Fibroblast of skin of back (primary cell): ENCODE measurements at places on chromosomes 12 and 14.
A peak's percentile ranks its signal among the peaks of the same experiment; 100 is the strongest.

- DNase-seq: no peak
Observed at GRCh38 chr14:95307402-95308041, 12.2 kb downstream of the CLMN start.

GRCh38 chr14:50550294-50550693, 9.7 kb upstream of the ATL1 start:
- DNase-seq: no peak

DNA sequence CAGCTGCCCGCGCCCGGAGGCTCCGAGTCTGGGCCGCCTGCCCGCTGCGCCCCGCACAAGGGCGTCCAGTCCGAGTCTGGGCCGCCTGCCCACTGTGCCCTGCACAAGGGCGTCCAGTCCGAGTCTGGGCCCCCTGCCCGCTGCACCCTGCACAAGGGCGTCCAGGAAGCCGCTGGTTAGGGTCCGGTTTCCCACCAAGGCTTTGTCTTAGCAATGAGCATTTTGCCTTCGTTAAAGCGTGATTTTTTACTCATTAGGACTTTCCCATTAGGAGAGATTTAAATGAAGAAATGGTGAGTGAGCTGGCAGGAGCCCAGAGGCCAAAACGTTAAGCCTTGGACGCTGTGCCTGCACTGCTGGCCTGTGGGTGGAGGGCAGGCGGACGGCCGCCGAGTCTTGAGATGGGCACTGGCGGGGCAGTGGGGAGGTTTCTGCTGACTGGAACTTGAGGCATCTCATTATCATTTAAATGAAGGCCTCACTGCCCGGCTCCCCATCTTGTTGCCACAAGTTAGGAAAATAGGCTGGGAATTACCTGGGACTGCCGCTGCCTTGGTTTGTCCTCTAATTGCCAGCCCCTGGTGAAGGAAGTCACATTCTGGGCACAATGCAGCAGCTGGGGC, 36.0 kb downstream of the FBRSL1 start:
- DNase-seq: no peak

- no peak for DNase-seq
Observed at GRCh38 chr12:45582536-45582935, 147.0 kb upstream of the ARID2 start.

- no peak for DNase-seq
Observed at GRCh38 chr12:3311027-3311402, 180.0 kb upstream of the PRMT8 start.

DNA sequence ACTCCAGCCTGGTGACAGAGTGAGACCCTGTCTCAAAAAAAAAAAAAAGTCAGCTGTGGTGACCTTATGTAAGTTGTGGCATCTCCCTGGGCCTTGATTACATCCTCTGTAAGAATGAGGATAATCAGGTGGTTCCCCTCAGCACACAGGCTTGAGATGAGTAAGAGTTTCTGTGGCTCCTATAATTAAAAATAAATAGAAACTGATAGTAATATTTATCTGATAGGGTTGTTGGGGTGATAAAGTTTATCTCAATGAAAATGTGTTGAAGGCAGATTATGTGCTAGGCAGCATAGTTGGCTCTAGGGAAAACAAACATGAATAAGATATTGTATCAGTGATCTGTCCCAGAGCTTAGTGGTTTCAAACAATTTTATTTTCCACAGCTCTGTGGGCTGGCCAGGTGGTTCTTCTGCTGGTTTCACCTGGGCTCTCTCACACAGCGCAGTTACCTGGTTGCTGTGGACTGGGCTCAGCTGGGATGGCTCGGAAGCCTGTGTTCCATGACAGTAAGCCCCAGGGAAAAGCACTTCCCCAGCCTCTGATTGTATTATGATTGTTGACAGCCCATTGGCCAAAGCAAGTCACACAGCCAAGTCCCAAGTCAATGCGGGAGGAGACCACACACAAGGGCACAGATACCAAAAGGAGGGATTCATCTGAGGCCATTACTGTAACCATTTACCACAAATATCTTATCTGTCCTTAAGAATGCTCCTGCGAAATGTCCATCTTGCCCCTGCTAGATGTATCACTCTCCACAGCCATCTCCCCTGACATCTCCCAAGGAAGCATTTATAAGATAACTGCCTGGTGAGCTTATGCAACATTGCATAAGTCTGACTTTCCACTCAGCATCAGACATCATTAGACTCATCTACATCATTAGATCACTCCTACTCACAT, 151.7 kb downstream of the NUAK1 start:
- DNase-seq: peak; percentile 93

GRCh38 chr12:124866883-124867400, 3.3 kb upstream of the SCARB1 start:
- no peak for DNase-seq

GRCh38 chr12:86496595-86496994, 240.4 kb upstream of the MGAT4C start:
- no peak for DNase-seq

DNA sequence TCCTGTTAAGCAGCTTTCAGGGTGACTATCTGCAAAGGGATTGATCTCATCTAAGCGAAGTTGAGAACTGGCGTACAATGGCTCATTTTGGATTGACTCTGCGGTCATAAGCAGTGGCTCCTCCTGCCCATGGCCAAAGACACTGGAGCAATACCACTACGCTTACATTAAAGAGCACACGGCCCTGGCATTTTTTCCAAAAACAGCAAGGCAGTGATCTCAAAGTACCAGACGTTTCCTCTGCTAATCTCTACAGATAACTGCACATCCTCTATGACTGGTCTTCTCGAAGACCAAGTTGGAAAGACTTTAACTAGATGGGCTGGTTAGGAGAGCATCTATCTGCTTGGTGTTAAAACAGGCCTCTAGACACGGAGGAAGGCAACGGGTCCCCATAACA, 2.7 kb downstream of the PITPNM2 start:
- no peak for DNase-seq

DNA sequence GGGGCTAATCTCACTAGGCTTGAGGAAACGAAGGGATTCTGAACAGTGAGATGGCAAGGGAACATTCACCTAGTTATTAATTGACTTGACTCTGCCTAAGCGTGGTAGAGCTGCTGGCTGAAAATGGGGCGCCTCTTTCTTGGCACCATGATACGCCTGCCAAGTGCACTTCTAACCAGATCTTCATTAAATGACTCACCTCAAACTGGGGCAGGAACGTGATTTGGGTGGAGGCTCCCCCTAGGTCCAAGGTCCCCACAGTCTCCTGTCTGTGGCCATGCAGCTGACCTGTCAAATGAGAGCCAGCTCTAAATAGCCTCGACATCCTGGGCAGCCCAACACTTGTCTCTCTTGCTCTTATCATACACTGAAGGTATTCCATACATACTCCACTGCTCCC, 26.0 kb downstream of the COQ6 start:
- no peak for DNase-seq

DNA sequence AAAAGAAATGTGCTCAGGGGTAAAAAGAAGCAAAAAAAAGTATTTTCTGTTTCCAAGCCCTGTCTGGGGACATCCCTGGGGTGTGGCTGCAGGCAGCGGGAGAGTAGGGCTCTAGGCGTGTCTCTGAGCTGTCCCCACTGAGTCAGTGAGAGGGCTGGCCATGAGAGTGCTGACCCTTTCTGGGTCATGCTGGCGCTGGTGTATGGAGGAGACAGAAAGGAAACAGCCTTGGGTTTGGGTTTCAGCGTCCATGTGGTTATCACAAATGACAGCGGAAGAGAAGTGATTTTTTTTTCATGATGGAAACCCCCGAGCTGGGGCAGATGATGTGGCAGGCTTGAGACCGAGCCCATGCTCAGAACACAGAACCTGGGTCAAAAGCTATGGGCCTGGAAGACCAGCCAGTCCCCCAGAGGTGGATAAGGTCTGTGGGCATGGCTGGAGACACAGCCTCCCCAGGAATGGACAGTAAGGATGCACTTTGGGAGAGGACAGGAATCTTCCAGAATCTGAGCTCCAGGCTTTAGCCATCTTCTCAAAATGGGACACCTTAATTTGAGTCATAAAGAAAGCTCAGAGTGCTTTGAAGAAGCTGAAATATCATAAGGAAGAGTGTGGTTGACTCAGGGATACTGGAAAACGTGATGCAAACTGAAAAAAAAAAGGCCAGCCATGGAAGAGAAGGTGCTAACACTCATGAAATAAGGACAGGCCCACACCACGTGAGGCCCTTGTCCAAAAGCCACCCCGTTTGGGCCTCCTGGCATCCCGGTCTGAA, 36.2 kb downstream of the SYNE3 start:
- peak; percentile 56 for DNase-seq

DNA sequence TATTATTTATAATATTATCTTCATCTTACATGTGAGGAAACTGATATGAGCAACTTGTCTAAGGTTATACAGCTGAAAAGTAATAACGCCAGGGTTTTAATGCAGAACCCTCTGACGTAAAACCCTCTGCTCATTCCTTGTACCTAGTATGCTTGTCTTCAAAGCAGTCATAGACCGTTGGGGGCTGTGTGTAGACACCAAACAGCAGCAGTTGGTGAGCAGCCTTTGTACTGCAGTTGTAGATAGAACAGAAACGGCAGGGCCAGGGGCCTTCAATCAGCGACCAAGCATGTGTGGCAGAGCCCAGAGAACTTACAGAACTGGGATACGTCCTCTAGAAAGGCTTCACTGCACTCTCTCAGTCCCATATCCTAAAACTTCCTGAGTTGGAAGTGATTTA, 28.1 kb downstream of the EVL start:
- no peak for DNase-seq

DNA sequence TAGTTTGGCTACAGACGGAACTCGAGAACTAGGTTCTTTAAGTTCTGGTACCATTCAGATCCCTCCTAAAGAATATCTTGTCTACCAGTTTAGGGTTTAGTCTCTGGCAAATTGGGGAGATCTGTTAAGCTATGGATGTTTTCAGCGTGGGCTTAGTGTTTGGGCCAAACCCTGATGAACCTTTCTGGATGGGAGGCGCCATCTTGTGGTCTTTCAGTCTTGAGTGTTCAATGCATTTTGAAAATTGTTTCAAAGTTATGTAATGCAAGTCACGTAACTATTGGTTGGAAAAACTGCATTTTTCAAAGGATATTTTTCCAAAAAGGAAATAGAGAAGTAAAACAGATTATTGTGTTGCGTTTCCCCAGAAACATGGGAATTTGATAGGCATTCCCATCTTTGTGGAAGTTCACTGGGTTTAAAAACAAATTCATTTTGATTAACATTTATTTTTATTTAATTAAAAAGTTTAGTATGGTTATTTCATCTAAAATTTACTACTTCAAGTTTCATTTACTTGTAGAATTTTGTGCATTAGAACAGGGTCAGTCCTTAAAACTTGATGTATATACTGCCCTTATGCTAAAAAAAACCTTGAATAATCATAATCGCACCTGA, 169.0 kb downstream of the PRIMA1 start:
- peak; percentile 47 for DNase-seq

DNA sequence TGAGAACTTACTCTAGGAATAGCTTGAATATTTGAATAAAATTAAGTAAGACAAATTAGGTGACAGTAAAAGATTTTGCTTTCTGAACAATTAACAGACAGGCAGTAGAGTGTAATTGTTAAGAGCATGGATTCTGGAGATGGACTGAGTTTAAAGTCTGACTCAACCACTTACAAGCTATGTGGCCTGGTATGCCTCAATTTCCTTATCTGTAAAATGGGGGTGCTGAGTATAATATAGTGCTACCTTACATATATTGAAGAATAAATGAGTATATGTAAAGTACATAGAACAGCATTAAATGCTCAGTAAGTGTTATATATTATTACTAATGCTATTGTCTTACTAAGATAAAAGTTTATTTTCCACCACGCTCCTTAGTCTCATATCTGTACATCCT, 7.1 kb downstream of the MIA2 start:
- no peak for DNase-seq

GRCh38 chr12:67909091-67909531, 80.1 kb upstream of the IFNG-AS1 start:
- DNase-seq: peak; percentile 95

- DNase-seq: no peak
Observed at GRCh38 chr12:54407183-54407905, 11.7 kb downstream of the ITGA5 start.

DNA sequence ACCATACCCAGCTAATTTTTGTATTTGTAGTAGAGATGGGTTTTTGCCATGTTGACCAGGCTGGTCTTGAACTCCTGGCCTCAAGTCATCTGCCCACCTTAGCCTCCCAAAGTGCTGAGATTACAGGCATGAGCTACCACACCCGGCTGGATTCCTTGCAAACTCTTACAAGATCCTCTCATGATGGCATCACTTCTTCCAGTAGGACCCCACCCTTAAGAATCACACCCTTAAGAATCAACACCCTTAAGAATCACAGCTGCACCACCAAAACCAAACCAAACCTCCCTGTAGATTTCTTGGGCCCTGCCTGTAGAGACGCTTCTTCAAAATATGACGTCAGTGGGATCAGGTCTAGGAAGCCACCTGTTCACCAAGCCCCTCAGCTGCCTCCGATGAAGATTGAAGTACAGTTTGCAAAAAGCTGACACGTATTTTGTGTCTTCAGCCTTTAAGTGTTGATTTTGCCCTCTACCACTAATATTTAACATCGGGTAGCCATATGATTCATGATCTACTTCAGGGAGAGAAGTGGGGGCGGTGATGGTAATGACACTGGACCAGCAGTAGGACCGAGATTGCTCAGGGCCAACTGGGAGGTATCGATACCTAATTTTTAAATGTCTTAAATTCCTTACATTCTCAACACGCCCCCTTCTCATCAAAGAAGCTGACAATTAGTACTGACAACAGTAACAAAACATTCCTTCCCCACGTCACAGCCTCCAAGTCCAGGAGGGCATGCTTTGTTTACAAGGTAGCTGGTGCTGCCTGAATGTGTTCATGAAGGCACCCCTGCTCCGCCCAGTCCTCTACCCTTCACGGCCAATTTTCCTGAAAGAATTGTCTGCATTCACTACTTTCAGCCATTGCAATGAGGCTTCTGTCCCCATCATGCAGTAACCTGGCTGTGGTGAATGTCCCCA, 57.2 kb downstream of the ESRRB start:
- no peak for DNase-seq

DNA sequence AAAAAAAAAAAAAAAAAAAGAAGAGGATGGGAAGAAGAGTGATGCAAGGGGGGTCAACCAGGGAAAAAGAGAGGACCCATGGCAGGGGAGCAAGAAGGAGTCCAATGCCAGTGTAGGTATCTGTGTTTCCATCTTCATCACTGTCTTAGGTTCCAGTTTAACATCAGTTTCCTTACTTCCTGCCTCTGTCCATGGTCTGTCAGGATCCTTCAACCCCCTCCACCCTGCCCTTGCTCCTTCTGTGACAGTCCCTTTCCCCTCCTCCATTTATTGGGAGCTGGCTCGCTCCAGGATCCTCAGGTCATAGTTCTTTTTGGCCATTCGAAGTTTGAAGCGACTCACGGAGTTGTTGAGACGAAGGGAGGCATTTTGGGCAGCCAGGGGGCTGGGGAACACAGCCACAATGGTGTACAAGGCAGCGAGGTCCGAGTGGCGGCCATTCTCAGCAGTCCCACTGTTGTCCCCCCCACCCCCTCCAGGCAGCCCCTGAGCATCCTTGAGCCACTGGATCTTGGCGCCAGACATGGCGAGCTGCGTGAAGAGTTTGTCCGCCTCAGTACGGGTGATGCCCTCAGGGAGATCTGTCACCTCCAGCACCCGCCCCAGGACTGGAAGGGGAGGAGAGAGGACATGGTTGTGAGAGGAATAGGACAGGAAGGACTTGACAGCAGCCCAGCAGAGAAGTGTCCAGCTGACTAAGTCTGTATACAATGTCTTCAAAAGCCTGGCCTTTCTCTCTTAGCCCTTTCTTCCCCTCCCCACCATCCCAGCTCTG, 3.7 kb upstream of the STAC3 start:
- DNase-seq: no peak

GRCh38 chr12:104247698-104248097, 32.1 kb downstream of the TXNRD1 start:
- DNase-seq: no peak

GRCh38 chr12:65778258-65779090, 45.8 kb upstream of the HMGA2 start:
- peak; percentile 83 for DNase-seq
